NCI-H1092 treated with DMSO at 0.1 percent for 48 hours (cell line): ENCODE measurements at places on chromosomes 6 and 20.

GRCh38 chr20:51815383-51816076 is 13.2 kb upstream of the SALL4 start:
- no peak for DNase-seq

- no peak for DNase-seq
Observed at GRCh38 chr6:154071711-154072110, 32.7 kb downstream of the OPRM1 start.

DNA sequence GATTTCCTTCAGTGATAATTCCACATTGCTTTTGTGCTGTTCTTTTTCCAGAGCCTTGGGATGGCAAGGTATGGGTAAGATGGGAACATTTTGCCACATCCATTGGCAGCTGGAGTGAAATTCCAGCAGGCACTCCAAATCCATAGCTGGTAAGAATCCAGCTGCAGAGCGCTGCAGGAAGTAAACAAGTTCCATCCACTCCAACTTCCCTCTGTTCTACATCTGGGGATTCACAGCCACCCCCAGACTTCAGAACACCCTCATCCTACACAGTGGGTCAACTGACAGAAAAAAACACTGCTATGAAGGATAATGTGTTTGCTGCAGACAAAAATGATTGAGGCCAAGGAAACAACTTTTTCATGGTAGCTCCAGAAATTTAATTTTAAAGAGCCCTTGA is 747.8 kb downstream of the MAFB start:
- DNase-seq: no peak

GRCh38 chr6:75882734-75883133 is 133.7 kb downstream of the MYO6 start:
- no peak for DNase-seq

GRCh38 chr6:13990796-13991195 is 66.0 kb downstream of the RNF182 start:
- no peak for DNase-seq

DNA sequence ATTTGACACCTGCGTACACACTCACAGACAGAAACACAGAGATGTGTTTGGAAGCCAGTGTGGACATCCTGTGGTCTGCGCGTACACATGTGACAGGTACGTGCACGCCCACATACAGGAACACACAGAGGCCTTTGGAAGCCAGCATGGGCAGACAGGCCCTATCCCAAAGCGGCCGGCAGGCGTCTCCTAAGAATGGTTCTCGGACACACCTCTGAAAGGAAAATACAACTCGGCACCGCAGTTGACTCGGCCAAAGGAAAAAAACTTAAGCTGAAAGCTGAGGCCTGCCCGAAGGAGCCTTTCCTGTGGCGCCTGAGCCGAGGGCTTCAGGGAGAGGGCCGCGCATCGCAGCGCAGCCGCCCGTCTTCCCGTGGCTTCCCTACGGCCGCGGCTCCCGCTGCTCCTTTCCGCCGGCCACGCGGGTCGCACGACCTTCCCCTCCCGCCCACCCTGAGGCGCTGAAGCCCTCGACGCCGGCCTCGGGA is 1.4 kb upstream of the CEP43 start:
- DNase-seq: peak; percentile 60

DNA sequence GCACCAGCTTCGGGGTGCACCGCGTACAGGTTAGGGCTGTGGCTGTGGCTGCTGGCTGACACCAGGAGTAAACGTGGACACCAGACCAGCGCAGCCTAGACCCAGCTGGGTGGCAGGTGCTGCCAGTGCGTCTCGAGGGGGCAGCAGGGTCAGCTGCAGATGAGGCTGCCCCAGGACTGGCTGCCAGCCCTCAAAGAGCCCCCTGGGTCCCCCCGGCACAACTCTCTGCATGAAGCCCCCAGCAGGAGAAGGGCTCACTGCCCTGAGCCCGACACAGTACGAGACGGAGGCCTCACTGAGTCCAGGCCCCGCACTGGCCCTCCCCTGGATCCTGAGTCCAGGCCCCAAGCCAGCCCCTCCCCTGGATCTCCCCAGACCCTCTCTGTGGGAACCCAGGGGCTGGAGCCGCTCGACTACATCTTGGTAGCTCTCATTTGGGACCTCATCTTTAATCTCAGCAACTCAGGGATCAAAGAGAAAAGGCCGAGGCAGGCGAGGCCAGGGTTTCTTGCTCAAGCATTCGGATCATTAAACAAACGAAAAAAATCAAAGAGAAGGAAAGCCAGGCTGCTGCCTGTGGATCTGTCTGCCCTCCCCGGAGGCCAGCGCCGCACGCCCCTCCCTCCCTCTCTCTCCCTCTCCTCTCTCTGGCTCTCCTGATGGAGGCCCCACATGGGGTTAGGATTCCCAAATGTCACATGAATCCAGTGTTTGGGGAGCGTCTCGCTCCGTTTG is 7.0 kb upstream of the NKAIN4 start:
- DNase-seq: no peak

DNA sequence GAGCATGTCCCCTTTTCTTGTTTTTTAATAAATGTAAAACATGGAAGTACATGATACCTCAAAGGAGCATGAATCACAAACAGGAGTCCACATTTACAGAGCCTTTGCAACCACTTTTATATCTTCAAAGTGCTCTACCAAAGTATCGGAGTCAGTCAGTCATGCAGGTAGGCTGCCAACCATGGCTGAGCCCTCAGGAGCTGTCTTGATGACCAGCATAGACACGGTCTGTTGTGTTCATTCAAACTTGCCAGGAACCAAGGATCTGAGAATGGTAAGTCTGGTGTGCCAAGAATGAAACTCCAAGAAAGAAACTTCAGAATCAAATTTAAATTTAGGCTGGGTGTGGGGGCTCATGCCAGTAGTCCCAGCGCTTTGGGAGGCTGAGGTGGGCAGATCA is 111.5 kb downstream of the SLC16A10 start:
- DNase-seq: no peak

DNA sequence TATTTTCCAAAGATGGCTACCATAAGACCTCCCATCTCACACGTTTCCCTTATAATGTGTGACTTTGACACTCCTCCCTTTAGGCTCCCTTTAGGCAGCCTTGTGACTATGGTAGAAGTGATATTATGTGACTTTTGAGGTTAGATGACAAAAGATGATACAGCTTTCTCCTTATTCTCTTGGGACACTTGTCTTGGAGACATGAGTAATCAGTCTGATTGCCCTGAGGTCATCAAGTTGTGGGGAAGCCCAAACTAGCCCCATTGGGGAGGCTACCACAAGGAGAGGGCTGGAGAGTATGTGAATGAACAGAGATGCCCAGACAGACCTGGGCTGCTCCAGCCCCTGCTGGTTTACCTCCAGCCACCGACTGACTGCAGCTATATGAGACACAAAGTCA is 10.6 kb upstream of the DLK2 start:
- no peak for DNase-seq

- no peak for DNase-seq
Observed at GRCh38 chr6:37525460-37526357, 26.0 kb upstream of the CCDC167 start.

GRCh38 chr6:136566007-136566487 is 15.8 kb upstream of the MAP7 start:
- DNase-seq: no peak
